ENCODE measurements at places on chromosomes 7 and 10.

DNA sequence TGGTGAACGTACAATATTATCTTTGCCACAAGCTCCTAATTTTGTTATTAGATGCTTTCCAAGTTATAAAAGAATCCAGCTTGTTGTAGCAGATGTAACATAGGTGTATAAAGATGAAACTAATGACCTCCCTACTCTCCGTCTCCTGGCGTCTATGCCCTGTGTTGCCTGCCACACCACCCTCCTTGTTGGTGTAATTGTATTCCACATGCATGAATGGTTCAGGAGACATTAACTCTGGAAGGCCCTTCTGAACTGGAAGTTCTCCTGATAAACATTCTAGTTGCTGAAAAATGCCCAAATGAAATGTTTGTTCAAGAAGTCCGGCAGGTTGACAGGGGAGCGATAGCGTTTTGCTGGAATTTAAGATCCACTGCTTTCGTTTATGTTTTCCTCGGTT is 53.9 kb upstream of the SEPHS1 start:
- DNase-seq = no peak

GRCh38 chr10:21724020-21724589 is 190.1 kb downstream of the MLLT10 start:
- no peak for DNase-seq

- DNase-seq = no peak
Measured at GRCh38 chr10:58531084-58531695, 18.5 kb downstream of the BICC1 start.

DNA sequence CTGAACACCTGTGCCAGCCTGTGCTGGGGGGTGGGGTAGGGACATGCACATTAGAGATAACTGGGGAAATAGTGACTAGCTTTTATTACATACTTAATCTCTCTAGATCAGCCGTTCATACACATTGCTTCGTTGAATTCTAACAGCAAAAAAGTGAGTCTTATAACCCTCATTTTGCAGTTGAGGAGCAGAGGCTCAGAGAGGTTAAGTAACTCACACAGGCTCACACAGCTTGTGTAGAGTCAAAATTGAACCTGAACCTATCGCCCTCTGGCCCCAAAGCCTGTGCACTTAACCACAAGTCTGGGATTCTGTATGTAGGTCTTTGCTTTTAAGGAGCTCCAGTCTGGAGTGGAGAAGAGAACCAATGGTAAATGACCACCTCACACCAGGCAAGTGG is 59.9 kb downstream of the CDH23 start:
- DNase-seq = no peak

GRCh38 chr7:55504967-55505658 is 67.2 kb downstream of the VOPP1 start:
- no peak for DNase-seq

- no peak for DNase-seq
Measured at GRCh38 chr7:55425141-55425752, 60.1 kb downstream of the LANCL2 start.

- no peak for DNase-seq
Measured at GRCh38 chr10:76491216-76491615, 1059.8 kb downstream of the LRMDA start.

DNA sequence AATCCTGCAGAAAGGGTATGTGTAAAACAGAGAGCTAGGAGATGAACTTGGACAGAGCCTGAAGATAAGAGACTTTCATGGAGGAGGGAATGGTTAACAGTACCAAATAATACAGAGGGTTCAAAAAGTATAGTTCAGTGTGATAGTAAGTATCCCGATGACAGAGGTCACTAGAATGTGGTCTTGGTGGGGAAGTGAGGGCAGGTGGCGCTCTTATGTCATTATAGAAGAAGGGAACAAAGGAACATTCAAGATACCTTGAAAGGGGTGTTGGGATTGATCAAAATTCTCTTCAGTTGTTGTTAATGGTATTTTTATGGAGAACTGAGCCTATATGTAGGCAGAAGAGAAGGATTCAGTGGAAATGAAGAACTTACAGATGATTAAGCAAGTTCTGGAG is 312.5 kb downstream of the SUGCT start:
- no peak for DNase-seq

DNA sequence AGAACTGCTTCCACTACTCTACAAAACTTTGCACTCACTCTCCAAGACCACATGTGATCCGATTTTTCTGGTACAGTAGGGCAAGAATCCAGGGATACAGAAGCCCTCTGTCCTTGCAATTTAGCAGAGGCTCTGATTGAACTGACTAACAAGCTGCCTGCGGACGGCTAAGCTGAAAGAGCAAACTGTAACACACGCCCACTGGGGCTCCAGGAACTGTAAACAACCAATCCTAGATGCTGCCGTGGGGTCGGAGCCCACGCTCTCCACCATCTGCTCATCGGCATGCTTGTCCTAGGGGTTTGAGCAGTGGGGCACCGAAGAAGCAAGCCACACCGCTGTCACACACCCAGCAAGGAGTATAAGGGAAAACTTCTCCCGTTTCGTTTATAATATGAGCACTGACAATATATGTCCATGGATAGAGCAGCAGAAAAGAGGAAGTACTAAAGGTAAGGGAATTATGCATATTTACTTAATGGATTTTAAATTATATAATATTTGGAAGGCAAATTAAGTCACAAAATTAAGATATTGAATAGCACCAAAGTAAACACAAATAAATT is 634.4 kb upstream of the POT1 start:
- DNase-seq = no peak

DNA sequence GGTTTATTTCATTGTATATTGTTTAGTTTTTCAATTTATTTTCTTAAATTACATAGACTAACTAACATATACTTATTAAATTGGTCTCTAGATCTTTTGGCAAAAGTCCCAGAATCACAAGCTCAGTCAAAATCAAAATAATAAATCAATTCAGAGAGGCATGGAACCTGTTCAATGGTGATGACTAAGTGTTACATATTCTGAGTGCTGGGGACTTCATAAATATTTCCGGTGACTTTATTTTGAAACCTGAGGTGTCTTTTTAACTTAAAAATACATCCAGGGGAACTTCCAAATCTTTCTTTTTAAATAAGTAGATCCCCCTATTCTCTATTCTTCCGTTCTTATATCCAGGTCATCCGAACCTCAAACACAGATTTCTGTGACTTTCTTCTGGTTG is 89.6 kb upstream of the ZNF804B start:
- no peak for DNase-seq

GRCh38 chr10:94035982-94036765 is 42.4 kb downstream of the PLCE1 start:
- DNase-seq = no peak

DNA sequence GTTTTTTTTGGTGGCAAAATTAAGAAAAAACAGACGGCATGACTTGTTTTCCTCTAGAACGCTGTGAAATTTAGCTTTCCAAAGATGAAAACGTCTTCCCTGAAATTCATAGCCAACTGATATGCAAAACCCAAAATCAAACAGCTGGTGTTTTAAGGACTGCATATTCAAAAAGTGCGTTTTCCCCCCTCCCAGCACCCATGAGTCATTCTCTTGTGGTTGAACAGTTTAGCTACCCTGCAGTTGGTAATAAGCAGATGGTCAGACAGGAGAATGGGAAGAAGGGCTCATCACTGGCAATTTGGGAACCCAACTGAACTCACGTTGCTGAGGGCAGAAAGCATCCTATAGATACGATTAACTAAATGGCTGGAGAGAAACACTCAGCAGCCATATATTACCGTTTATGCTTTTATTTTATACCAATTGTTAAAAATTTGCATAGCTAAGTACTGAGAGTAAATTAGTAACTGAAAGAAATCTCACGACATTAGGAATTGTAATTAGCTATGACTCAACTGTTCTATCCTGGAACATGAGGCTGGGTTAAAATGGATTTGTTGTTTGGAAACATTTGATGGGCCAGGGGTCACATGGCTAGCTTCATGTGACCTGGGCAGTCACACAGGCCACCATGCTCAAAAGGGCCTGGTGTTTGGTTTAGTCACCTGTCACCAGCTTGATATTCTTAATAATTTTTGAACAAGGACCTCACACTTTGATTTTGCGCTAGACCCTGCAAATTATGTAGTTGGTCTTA is 343.1 kb downstream of the PHTF2 start:
- no peak for DNase-seq

DNA sequence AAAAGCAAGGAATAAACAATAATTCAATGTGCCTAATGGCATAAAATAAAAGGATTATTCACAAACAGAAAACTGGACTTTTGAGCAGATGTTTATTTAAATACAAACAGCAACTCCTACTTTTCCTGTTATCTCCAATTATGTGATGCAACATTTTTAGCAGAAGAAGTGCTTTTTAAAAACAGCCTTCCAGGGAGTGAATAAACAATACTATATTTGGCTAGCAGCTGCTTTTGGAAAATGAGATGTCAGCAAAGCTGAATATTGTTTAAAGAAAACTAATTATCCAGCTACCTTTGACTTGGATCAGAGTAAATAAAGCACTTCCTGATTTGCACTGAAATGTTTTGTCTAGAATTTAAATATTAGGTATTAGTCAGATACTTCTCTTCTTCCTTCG is 23.2 kb downstream of the CDK1 start:
- no peak for DNase-seq

GRCh38 chr7:93883078-93883916 is 7.3 kb downstream of the TFPI2 start:
- no peak for DNase-seq

GRCh38 chr10:17003651-17004286 is 125.8 kb downstream of the CUBN start:
- DNase-seq = no peak

DNA sequence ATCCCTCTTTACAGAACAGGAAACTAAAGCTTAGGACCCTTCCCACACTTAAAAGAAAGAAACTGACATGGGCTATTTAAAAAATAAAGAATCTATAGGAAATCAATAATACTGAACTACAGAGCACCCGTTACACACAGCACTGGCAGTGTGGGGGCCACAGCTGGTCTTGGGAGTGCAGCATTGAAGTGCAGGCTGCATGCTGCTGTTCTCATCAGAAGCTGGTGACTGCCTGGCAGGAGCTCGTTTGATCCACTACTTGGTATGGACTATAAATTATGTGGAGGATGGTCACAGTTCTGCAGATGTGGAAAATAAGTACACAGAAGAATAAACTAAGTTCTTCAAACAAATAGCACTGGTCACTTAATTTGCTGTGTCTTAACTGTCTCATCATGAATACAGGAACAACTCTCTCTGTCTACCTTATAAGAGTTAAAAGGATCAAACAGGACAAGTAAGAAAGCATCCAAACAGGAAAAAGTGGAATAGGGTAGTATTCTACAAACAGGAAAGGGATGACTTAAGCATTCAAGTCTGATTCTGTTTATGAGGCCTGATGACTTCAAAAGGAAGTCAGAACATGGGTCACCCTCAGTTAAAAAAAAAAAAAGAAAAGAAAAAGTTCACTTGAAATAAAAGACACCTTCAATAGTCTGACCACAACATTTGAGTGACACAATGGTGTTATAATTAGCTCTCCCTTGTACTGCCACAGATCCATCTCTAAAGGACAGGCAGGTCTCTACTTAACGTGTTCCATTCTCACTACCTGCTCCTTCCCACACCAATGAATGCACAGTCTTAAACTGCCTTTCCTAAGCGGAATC is 21.0 kb downstream of the DOCK4 start:
- DNase-seq = no peak

DNA sequence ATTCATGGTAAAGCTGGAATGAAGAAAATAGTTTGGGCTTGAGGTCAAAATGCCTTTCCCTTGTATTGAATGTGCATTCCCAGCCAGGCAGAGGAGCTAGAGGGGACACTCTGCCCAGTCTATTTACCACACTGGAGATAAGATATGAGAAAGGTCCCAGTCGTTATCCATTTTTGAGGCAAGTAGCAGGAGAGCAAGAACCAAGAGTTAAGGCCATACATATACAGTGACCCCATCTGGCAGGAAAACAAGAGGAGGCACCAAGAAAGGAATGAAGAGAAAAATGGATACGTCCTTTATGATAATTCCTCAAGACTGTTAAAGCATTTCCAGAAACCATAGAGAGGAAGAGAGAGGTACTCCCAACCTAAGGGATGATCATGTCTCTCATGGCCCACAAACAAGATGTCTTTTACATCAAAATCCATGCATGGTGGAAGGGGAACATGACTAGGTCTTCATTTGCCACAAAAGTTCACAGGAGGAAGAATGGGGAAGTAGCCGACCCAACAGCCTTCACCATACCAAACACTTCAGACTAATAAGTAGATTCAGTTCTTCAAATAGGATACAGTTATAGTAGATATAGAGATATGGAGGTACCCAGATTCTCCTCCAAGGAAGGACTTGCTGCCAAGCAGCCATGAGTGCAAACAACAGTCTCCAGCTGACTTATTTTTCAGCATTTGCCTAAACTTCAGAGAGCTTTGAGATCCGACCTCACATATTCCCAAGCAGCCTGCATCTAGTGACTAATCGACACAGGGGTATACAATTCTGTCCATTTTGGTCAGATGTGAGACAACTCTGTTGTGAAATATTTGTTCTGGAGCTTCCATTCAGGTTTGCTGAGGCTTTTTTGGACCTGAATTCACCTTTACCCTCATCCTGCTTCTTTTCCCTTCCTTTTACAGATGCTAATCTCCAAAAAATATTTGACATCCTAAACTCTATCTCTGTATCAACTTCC is 61.1 kb upstream of the CCDC71L start:
- DNase-seq = no peak

GRCh38 chr10:122297583-122297982 is 26.5 kb downstream of the BTBD16 start:
- DNase-seq = no peak

DNA sequence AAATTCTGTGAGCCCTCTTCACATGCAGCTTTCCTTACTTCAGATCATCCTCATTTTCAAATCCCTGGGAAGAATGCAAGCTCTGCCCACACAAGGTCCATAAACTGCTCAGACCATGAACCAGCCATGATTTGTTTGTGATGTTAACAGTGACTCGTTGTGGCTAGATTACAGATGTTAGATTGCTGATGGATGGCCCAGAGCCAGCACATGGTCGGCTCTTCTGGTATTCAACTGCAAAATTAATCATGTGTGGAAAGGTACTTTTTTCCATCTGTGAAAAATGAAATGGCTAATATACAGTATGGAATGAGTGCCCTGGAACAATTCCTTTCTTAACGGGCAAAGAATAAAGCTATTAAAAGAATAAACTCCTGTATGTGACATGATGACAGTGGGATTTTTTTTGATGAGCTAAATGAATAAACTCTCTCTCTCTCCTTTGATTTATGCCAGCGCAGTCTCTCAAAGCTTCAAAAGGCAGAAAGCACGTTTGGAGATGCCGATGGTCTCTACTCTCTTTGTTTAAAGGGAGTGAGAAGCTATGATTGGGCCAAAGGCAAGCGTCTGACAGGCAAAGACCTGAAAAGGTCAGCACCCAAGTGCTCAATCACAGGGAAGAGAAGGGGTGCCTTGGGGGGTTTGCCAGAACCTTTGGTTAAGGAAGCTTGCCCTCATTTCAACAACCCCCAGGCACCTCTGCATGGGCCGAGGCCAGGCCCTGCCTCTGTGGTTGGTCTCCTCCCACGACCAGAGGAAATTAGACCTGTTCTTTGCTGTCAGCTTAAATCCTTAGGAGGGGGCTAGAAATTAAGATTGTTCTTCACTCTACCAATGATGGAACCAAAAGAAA is 444.0 kb upstream of the NFE2L3 start:
- no peak for DNase-seq

GRCh38 chr10:94583124-94583523 is 37.5 kb downstream of the HELLS start:
- DNase-seq = no peak
